ENCODE measurements at places on chromosomes 5 and 9. TPM values are rescaled to one million over a fixed set of nuclear protein-coding genes. Genes with fewer than 3 reads are reported as not detected.

DNA sequence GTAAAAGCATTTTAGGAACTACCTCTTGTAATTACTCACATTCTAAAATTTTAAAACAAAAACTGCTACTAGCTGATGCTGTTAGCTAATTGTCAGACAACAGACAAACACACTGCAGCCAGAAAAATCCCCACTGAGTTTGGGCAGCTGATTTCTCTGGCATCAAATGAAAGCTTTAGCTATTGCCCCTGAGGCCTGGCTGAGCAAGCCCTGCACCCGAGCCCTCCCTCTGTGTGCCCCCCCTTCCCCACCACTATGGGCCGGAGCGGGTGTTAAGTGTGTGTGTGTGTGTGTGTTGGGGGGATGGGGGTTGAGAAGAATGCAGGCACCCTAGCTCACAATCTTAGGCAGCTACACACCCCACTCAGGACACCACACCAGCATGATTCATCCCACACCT is 2.4 kb downstream of the NEUROG1 start:
- no peak for DNase-seq

DNA sequence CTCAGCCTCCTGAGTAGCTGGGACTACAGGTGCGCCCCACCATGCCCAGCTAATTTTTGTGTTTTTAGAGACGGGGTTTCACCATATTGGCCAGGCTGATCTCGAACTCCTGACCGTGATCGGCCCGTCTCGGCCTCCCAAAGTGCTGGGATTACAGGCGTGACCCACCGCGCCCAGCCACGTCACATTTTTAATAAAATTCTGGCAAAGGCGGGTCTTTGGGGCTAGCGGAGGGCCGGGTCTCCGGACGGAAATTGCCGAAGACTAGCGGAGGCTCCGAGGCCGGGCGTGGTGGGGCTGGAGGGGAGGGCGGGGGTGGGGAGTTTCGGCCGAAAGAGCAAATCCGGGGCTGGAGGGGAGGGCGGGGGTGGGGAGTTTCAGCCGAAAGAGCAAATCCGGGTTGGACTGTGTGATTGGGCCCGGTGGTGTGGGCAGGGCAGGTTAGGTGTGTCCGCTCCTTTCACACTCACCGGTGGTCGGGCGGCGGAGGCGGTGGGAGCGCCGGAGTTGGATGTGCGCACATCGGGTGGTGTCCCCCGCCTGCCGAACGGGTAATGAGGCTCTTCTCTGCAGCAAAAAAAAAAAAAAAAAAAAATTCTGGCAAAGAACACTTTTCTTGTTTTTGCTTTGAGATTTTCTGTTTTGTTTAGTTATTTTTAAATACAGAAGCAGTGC is 27.1 kb downstream of the RUFY1 start:
- no peak for DNase-seq

DNA sequence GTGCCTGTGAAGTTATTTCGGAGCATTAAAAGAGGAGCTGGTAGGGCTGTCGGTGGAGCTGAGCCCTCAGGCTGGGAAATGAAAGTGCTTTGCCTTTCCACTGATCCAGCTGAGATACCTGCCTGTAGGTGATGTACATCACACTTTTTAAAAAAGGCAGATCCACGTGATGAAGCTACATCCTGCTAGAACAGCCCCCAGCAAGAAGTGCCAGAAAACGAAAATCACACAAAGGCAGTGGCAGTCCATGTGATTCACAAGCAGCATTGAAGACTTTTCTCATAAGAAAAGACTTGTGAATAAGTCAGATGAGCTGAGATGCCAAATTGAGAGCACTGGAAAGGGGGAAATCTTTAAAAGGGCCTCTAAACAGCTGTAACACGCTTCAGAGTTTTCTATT is 765.1 kb downstream of the PTPRD start:
- DNase-seq, result no peak

DNA sequence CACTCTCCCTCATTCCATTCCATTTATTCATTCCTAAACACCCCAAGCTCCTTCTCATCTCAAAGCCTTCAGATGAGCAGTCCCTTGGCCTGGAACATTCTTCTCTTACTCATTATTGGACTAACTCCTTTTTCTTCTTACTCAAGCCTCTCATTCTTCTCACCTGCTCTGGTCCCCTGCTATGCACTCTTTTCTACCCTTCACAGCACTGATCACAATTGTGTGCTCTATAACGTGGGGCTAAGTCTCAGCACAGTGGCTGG is 212.4 kb downstream of the MAPKAP1 start:
- no peak for DNase-seq

DNA sequence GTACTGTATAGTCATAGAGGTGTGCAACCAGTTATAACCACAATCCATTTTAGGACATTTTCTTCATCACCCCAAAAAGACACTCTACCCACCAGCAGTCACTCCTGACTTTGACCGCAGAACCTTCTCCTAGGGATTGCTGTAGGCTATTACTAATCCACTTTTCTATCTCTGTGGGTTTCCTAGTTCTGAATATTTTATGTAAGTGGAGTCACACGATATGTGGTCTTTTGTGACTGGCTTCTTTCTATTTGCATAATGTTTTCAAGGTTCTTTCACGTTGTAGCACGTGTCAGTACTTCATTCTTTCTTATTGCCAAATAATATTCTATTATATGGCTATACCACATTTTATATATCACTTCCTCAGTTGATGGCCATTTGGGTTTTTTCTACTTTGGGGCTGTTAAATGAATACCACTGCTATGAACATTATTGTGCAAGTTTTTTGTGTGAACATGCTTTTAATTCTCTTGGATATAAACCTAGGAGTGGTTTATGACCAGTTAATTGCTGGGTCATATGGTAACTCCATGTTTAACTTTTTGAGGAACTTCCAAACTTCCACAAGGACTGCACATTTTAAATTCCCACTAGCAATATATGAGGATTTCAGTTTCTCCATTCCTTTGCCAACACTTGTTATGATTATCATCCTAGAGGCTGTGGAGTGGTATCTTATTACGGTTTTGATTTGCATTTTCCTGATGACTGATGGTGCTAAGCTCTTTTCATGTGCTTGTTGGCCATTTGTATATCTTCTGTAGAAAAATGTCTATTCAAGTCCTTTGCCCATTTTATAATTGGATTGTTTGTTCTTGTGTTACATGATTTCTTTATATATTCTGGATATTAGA is 37.8 kb downstream of the MRRF start:
- DNase-seq, result no peak

Gene EIF4E1B
- not detected for polyA plus RNA-seq

GRCh38 chr9:72445306-72445995 is 76.0 kb upstream of the TMC1 start:
- no peak for DNase-seq

Gene PRUNE2
- polyA plus RNA-seq, result 12.6 TPM

DNA sequence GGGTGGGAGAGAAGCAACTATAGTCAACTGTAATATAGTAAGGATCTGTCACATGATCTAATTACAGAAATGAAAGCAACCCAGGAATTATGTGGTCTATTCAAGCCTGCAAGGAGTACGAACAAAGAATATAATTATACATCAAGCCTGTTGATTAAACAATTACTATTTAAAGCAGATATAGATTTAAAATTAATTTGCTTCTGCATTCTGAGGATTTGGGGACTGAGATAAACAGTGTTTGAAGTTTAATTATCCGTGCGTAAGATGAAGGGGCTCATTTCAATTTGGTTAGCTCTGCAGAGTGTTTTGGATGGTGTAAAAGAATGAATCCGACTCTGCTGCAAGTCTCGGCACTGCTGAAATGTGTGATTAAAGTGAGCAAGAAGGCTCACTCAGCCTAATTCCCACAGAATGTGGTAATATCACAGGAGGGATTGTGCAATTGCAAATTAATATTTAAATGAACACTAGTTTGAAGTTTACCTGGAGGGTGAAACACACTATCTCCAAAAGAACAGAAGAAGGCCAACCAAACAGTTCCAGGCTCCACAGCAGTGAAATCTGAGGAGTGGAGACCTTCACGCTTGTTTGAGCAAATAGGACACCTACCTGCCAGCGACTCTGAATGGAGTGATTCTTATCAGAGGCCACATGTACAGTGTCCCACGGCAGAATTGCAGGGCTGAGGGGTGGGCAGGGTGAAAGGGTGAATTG is 420.6 kb upstream of the SLC30A5 start:
- peak; percentile 84 for DNase-seq

Gene PFN3
- polyA plus RNA-seq, result not detected

DNA sequence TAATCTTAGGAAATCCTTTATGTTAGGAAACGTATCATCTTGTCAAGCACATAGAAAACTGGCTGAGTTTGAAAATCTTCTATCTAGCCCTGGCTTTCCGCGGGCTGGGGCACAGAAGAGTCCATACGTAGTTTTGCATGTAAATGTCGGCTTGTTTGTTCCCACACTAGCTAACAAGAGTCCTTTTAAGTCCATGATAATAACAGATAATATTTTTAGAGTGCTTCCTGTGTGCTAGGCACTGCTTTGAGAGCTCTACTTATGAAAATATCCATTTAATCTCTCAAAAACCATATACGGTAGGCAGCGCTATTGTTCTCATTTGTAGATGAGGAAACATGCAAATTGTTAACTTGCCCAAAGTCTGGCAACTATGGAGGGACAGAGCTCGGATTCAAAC is 40.5 kb downstream of the FYB1 start:
- no peak for DNase-seq

DNA sequence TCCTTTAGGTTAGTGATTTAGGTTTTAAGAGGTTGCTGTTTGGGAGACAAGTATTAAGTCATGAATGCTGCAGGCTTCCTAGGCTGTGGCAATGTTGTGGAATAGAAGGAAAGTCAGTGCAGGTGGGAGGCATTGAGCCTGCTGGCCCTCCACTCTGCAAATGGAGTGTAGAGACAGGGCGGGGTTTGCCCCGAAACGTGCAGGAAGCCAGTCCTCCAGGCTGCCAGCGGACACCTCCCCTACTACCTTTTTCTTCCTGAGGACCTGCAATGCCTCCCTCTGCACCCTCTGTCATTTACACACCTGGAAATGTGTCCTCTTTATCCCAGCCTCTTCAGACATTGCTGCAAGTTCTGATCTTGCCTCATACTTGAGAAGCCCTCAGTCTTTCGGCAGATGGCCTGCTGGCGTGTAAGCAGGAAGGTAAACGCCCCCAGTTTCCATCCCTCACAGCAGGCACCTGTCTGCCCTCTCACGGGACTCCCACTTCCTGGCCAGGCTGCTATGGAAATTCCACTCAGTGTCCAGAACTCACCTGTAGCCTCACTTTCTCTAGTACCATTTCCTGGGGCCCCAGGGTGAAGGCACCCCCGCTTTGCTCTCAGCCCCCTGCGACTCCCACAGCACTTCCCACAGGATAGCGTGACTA is 81.6 kb upstream of the BOD1 start:
- no peak for DNase-seq

Gene EGFL7
- 137 TPM for polyA plus RNA-seq

DNA sequence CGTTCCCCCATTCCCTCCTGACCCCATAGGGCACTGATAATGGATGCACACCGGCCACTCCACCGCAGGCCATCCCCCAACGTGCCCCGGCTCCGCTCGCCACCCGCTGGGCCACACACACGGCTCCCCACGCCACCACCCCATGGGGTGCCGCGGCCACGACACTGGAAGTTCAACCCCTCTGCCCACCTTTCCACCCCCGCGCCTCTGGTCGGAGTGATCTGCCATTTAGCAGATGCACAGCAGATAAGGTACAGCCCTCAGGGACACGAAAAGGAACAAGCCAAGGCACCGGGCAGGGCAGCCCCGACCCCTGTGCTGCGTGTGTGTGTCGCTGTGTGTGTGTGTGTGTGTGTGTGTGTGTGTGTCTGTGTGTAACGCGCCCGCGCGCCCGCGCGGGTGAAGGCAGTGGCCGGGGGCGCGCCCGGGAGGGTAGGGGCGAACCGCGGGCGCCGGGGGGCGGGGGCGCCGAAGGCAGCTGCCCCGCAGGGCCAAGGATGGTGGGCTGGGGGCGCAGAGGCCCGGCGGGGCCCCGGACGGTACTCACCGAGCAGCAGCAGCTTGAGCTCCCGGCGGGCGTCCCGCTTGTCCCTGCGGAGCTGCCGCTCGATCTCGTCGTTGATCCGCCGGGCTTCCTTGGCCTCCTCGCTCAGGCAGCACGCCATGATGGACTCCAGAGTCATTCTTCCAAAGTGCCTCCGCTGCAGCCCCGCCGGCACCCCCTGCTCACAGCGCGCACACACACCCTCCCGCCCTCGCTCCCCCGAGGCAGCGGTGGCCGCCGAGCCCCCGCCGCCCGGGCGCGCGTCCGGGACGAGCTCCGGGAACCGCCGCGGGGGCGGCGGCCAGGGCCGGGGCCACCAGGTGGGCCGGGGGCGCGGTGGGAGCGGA is 813 bp downstream of the GNAQ start:
- peak; percentile 88 for DNase-seq

DNA sequence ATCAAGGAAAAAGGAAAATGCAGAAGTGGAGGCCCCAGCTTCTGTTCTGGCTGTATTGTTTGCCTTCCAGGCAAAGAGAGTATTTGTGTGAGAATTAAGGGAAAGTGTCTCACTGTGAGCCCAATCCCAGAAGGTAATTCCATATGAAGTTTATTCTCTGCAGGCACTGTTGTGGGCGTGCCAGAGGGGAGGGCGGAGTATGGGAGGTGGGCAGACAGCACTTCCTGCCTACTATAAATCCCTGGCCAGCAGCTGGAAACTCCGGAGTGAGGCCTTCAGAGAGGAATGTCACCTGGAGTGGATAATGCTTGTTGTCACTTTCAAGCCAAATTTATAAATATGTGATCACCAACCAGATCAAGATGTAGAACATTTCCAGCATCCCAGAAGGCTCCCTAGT is 209.5 kb downstream of the ARHGAP26 start:
- DNase-seq, result no peak

- DNase-seq, result no peak
These were observed 128.2 kb upstream of the LARP1 start for GRCh38 chr5:154626876-154627557.

- DNase-seq, result no peak
These were observed 18.8 kb upstream of the KCNIP1 start for GRCh38 chr5:170484847-170485615.

DNA sequence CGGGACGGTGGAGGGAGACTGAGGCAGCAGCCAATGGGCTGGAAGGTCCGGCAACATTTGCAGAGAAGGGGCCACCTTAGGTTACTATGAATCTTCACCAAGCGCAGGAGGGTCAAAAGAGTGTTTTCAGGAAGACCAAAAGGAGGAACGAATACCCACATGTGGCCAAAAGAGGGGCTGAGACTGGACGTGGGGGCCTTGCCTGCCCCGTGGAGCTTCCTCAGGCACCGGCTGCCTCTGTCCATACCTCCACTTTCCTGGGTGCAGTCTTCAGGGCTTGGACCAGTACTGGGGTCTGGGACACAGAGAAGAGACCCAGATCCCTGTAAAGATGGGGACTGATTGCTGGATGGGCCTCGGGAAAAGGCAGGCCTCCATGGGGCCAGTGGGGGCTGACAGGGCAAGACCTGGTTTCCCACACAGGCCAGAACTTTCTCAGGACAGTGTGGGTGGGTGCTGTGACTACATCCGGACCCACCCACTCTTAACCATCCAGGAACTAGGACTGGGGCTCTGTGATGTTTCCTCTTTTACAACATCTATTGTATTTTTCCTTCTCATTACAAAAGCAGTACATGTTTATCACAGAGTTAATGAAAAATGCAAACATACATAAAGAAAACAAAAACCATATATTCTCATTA is 294.7 kb downstream of the ZSWIM6 start:
- DNase-seq, result no peak

DNA sequence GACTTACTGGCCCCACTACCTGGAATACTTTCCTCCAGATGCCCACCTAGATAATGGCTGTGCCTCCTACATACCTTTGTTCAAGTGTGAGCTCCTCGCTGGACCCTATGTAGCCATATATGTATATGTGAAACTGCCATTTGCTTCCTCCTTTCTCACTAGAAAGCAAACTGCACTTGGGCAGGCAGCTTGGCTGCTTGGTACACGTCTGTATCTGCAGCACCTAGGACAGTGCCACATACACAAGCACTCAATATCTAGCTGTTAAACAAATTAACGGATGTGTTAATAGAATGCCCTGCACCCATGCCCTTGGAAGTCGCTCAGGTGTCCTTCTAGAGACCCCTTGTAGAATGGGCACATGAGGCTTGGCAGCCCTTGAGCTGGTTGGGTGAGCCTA is 301.5 kb downstream of the SEMA5A start:
- no peak for DNase-seq

Measured in kidney (tissue), 22 donors.